Astrocyte (in vitro differentiated cells and primary cell): ENCODE measurements at places on chromosomes 3 and 15.

DNA sequence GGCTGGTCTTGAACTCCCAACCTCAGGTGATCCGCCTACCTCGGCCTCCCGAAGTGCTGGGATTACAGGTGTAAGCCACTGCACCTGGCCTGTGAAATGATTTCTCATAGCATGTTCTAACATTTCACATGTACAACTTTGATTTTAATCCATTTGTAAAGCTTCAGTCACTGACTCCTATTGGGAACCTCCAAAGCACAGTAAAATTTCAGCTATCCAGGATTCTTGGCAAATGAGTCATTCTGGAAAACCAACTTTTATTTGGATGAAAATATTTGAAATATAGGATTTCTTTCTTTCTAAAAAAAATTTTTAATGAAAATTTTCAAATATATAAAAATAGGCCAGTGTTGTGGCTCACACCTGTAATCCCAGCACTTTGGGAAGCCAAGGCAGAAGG, 2.7 kb upstream of the LMAN1L start:
- DNase-seq: no peak

GRCh38 chr3:81624756-81625155, 136.7 kb downstream of the GBE1 start:
- no peak for DNase-seq

GRCh38 chr3:114436182-114436581, 142.4 kb downstream of the TIGIT start:
- DNase-seq: no peak

DNA sequence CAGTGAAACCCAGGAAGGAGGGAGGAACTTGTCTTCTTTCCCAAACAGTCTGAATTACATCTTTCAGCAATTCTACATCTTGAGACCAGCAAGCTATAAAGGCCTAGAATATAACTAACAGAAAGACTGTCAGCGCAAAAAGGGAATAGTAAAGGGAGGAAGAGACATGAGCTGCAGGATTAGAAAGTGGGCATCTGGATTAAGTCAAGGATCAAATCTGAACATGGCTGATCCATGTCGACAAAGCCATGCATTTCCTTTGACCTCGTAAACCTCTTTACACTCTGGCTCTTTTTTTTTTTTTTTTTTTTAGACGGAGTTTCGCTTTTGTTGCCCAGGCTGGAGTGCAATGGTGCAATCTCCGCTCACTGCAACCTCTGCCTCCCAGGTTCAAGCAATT, 35.4 kb upstream of the KCNMB3 start:
- DNase-seq: no peak

- DNase-seq: no peak
Measured at GRCh38 chr15:79562403-79562815, 130.3 kb downstream of the MINAR1 start.

DNA sequence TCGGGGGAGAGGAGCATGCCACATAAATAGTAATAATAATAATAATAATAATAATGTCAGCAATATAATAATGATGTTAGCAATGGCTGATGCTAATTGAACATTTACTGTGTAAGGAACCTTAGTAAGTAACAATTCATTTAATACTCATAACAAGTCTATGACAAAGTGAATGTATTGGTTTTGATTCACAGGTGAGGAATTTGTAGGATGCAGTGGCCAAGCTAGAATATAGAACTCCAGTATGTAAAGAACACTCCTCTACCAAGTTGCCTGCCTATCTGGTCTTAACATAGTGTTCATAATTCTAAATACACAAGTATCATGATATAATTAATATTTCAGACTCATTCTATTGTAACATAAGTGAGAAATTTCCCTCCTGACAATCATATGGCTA, 1016.5 kb downstream of the ROBO1 start:
- DNase-seq: peak; percentile 27

DNA sequence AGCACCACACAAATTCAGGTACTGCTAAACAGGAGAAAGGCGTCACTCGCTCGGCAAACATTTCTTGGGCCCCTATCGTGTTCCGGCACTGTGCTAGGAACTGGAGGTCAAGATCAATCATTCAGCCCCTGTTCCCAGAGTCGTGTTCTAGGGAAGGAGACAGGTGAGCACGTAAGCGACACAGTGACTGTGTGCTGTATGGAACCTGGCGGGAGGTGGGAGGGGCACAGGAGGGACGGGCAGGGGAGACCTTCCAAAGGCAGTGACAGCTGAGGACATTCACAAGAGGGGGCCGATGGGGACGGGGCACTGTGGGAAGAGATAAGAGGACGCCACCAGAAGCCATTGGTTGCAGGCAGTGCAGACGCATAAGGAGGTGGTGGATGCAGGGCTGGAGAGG, 32.2 kb downstream of the BDH1 start:
- no peak for DNase-seq

DNA sequence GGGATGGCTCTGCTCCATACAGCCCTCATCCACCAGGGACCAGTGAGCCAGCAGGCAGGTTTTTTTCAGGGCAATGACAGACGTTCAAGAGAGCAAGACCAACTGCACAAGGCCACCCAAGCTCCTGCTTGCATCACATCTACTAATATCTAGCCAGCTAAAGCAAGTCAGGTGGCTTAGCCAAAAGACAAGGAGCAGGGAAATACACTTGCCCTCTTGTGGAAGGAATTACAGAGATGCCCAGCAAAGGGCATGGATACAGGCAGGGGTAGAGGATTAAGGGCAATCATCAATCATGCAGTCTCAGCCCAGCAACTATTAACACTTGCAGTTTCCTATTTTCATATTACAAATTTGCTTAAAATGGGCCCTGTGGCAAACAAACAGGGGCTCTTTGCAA, 81.5 kb upstream of the NTRK3 start:
- no peak for DNase-seq

DNA sequence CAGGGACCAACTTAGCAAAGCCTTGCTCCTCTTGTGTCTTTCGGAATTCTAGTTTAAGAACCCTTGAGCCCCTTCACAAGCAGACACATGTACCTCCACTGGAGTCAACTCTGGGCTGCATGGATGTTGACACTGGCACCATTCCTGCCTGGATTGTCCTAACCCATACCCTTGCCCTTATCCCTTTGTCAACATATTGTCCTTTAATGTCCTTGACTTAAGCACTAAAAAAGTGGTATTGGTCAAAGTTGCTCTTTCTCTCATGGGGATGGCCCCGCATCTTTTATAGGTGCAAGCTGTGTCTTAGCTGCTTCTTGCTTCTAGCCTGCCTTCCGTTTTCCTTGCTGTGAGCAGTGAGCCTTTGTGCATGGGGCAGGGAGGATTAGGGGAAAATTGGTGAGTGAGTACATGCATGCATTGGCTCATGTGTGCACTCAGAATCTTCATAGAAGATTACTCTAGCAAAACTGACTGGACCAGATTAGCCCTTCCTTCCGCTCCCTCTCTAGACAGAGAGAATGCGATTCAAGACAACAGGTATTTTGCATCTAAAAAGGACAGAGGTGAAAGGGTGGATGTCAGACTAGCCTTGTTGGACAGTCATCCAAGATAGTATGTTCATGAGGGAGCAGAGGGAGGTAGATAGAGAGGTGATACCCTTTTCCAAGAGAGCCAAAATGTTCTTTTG, 42.4 kb downstream of the TGFBR2 start:
- no peak for DNase-seq

- DNase-seq: no peak
Measured at GRCh38 chr15:72288796-72289596, 16.6 kb upstream of the PARP6 start.

DNA sequence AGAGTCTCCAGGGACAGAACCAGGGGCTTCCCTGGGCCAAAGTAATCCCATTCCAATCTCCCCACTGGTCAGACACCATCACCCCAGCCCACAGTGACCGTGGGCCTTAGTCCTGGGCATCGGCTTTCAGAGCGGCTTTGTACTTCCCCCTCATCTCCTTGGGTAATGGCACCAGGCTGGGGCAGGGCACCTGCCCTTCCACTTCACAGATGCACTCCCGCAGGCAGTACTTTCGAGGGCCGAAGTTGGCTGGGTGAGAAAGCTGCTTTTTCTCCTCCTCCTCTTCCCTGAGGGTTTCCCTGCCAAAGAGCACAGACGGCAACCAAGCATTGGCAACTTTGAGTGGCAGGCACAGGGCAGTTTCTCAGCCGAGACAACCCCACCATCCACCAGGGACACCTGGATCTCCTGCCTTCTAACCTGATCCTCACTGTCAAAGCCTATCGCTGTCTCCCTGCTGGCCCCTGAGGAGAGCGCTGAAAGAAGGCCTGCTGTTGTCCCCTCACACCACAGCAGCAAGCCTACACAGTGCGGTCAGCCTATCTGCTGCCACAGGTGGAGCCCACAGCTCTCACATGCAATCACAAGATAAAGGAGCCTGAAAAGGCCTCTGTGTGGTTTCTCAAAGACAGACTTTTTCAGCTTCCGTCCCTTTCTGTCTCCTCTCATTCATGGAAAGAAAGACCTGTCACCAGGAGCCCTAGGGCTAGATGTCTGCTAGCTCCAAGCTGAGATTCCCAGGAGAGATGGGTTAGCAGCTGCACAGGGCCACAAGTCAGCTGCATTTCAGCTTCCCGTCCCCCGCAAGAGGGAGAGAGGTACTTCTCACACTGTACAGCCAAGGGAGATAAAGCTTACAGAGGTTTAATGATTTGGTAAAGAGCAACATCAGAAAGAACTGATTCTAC, 12.5 kb downstream of the MRPS25 start:
- DNase-seq: no peak

DNA sequence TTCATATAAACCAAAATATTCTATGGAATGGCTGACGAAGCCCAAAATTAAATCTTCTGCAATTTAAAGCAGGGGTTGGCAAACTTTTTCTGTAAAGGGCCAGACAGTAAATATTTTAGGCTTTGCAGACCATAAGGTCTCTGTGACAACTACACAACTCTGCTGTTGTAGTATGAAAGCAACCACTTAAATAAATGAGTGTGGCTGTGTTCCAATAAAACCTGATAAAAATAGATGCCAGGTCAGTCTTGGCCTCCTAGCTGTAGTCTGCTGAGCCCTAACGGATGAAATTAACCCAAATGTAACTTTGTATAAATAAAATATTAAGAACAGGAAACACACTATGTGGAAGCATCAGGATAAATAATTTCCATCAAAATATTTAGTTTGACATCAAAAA, 104.2 kb downstream of the FBXL22 start:
- DNase-seq: no peak

GRCh38 chr3:161070980-161071663, 34.0 kb downstream of the B3GALNT1 start:
- no peak for DNase-seq

DNA sequence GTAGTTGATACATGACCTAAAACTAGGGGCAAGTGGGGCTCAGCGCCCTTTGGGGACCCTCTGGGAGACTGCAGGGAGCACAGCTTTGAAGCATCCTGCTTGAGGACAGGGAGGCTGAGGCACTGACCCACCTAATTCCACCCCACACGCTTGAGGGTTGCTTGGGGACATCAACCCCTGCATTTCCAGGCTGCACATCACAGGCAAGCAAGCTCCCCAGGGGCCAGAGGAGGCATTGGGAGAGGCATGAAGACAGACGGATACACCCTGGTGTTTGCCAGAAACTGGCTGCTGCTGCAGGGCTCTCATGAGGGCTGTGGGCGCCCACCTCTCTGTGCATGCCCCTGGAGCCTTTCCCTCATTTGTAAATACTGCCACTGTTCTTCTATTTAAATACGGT, 99.3 kb downstream of the ABHD5 start:
- no peak for DNase-seq

- no peak for DNase-seq
Measured at GRCh38 chr3:126125341-126125740, 41.4 kb upstream of the SLC41A3 start.

DNA sequence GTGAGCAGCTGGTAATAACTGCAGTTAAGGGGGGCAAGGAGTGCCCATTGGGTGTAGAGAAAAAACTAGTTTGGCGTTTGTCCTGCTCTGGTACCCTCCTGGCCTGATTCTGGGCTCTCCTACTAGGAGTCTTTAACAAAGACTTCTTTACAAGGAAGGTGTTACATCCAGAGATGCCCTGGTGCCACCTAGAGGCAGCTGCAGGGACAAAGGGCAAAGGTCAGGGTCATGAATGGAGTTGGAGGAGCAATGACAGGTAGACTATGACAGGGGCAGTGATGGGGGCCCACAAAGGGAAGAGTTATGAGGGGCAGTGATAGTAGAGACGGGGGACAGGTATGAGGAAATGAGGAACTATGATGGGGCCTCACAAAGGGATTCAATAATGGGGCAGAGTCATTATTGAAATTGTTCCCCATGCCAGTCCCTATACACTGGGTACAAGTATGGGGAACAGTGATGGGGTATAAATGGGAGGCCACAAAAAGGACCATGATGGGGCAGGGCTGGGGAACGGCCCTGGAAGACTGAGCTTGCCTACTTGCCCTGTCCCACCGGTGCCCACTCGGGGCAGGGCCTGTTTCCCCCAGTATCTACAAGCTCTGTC, 7.9 kb downstream of the CCDC71 start:
- no peak for DNase-seq

- no peak for DNase-seq
Measured at GRCh38 chr3:109559389-109559788, 222.0 kb upstream of the DPPA4 start.

DNA sequence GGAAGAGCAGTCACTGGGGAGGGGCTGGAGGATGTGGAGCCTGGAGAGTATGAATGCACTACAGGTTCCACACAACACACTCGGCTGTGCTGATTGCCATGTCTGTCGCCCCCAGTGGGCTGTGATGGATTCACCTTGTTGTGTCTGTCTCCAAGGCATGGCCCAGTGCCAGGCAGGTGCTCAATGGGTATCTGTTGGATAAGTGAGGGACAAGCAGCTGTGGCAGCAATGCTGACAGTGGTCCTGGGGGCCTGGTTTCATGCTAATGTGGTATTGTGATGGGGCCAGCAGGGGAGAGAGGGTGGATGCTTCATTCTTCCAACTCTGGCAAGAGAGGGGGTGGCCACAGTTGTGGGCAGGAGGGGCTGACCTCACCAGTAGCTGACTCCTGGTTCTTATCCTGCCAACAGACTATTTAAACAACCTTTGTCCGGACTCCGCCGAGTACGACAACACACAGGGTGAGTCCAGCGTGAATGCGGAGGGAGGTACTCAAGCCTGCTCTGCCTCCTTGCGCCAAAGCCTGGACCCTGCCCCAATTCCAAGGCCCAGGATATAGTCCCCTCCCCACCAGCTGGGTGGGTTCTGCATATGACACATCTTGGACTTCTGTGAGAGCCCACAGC, 47.3 kb upstream of the NR2C2 start:
- no peak for DNase-seq

GRCh38 chr3:57546616-57547015, 2.5 kb upstream of the DNAH12 start:
- DNase-seq: no peak

GRCh38 chr3:56320883-56321282, 147.4 kb downstream of the ERC2 start:
- DNase-seq: no peak

GRCh38 chr3:183764847-183765731, 60.3 kb downstream of the MAP6D1 start:
- peak; percentile 94 for DNase-seq

- DNase-seq: peak; percentile 98
Measured at GRCh38 chr3:52046186-52046901, 10.0 kb downstream of the DUSP7 start.
